ENCODE measurements at places on chromosomes 4 and X.

DNA sequence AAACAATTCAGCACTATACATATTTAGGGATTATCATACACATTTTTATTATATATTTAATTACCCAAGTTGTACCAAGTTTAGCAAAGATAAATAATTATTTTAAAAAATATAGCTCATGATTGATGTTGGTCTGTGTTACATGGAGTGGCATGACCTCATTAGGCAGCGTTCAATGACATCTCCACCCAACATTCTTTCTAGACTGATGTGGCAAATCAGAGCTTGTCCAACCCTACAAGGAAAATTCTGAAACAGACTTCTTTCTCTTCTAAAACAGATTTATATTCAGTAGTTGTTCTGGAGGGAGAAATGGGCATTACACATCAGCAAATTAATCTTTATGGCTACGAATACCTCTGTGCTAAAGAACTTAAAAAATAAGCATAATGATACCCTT is 189.7 kb downstream of the PDGFC start:
- peak; percentile 27 for DNase-seq

DNA sequence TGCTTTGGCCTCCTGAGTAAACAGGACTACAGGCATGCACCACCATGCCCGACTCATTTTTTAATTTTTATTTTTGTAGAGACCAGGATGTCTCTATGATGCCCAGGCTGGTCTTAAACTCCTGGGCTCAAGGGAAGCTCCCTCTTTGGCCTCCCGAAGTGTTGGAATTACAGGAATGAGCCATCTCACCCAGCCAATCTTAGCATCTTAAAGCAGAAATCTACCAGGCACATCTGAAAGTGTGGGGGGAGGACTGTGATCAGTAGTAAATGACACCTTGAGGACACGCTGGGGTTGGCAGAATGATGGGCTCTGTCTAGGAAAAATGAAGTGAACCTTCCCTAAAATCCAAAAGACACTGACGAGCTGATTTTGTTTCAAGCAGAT is 149.2 kb downstream of the SPATA18 start:
- DNase-seq: no peak

- DNase-seq: no peak
Measured at GRCh38 chrX:65874765-65875164, 165.1 kb downstream of the VSIG4 start.

DNA sequence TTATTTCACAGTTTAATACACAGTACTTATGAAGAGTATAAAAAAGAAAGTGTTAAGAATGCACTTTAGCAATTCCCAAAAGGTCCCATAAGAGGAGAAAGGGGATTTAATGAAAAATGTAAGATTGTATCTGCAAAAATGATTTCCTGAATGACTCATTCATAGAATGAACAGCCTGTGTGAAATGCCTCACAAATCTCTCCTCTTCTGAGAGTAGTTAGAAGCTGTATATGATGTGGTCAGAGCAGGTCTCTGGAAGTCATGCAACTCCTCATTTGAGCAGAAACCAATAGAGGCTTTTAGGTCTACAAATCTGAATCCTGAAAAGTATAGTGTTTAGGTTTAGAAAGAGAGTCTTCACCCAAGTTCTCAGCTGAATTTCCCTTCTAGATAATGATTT is 381.3 kb upstream of the INTU start:
- DNase-seq: peak; percentile 74

GRCh38 chr4:83961575-83961974 is 425.7 kb downstream of the GPAT3 start:
- peak; percentile 7 for DNase-seq
